ENCODE measurements at places on chromosomes 11 and 22.

- no peak for DNase-seq
Measured at GRCh38 chr11:19658344-19658743, 54.3 kb upstream of the NAV2 start.

- peak; percentile 84 for DNase-seq
Measured at GRCh38 chr11:65132988-65133700, 1.2 kb downstream of the SYVN1 start.

DNA sequence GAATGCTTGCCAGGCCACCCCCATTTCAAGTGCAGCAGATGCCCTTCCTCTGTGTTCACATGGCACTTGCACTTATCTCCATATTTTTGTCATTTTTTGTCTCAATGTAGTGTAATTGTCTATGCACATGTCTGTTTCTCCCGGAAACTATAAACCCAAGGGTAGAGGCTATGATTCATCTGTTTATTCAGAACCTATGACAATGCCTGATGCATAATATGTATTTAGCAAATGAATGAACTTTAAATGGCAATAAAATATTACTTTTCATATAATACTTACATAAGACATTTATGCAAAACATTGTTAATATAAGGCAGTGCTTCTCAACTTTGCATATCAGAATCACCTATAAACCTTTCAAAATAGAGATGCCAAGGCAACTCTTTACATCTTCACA lies 6.7 kb downstream of the PAK1 start:
- no peak for DNase-seq

DNA sequence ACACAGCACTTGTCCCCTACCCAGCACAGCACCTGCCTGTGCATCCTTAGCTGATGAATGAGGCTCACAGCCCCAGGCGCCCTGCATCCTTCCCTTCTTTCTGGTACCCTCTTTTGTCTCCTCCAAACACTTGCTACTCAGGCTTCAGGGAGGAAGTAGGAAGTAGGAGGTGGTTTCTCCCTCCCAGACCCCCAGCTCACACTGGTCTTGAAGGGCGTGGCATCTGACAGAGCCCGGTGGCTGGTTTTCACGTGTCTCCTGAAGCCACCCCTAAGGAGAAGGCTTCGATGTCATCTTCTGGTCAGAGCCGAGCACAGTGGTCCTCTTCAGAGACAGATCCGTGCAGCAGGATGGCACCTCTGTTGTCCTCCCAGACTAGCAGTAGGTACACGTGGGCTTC lies 109.8 kb downstream of the PTPRJ start:
- no peak for DNase-seq

GRCh38 chr11:93330446-93330984 lies at the start of gene DEUP1:
Gene DEUP1, plus strand, starts transcription at chr11:93330742. Its CDS starts 1,518 bp downstream, at chr11:93332260.
- DNase-seq: peak; percentile 39

DNA sequence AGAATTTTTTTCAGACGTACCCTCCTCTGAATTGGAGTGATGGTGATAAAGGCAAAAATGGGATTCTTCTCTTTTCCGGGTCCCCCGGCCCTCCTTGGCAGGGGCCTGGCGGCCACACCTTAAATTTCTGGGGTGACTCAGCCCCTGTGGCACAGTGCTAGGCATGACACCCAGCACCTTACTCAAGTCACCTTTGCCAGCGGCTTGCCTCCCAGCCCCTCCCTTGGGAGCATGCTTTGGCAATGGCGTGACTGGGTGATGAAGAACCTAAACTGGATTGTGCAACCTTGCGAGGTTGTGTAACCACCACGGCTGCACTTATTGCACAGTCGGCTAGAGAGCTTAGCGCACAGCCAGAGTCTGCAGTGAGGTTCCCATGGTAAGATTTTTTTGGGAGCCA lies 16.2 kb upstream of the LDLRAD3 start:
- DNase-seq: no peak

DNA sequence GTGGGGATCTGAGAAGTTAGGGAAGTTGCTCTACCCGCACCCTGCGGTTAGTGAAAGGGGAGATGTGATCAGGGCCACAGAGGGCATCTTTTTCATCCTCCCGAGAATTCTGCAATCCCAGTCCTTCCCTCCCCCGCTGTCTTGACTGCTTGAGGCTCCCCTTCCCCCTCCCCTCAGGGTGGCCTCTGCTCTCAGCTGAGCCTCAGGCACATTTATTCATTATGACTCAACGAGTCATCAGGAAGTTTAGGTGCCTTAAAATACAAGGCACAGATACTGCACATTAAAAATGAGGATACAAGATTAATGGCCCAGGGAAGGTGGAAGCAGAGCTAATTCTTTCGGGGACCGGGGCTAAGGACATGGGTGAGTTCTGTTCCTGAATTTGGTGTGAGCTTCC lies 104.0 kb downstream of the CACNA1I start:
- no peak for DNase-seq

- no peak for DNase-seq
Measured at GRCh38 chr11:106137061-106137460, 59.6 kb downstream of the AASDHPPT start.

DNA sequence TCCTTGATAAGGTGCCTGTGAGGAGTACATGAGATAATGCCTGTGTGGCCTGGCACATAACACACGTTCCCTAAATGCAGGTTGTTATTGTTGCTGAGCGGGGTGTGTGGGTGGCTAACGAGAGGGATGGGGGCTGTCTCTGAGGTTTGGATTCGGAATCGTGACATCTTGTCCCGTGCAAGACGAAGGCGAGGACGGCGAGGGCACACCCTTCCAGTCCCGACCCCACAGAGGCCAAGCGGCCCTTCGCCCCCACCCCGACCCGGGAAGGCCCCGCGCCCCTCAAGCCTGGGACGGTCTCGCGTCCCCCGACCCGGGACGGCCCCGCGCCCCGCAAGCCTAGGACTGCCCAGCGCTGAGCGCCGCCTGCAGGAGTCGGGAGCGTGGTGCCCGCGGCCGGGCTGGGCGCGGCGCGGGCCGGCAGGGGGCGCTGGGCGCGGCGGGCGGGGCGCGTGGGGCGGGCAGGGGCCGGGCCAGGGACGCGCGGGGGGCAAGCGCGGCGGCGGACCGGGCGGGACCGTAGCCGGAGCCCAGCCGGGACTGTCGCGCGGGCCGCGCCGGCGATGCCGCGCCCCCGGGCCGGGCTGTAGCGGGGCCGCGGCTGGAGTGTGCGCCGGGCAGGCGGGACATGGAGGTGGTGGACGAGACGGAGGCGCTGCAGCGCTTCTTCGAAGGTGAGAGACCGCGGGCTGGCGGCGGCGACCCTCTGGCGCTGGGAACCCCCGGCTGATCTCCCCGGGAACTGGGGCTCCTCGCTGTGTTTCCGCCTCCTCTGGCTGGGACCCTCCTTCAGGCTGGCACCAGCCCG lies at the start of gene MYRF:
Gene MYRF (plus strand): TSS at position 520 of the 808 bp plus-strand sequence. CDS start 109 bp downstream, at position 629.
- peak; percentile 67 for DNase-seq

DNA sequence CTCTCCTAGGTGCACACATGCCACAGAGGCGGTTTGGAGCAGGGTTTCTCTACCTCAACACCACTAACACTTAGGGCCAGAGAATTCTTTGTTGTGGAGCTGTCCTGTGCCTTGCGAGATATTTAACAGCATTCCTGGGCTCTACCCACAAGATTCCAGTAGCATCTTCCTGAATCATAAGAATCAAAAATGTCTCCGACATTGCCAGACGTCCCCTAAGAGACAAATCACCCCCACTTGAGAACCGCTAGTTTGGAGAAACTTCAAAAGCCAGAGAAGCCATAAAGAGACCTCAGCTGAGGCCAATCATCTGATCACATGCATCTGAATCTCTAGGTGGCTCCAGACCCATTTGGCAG lies 16.1 kb downstream of the MFNG start:
- no peak for DNase-seq

- DNase-seq: no peak
Measured at GRCh38 chr11:25766332-25767015, 565.5 kb upstream of the ANO3 start.

- DNase-seq: no peak
Measured at GRCh38 chr11:12086271-12087074, 23.9 kb upstream of the MICAL2 start.

DNA sequence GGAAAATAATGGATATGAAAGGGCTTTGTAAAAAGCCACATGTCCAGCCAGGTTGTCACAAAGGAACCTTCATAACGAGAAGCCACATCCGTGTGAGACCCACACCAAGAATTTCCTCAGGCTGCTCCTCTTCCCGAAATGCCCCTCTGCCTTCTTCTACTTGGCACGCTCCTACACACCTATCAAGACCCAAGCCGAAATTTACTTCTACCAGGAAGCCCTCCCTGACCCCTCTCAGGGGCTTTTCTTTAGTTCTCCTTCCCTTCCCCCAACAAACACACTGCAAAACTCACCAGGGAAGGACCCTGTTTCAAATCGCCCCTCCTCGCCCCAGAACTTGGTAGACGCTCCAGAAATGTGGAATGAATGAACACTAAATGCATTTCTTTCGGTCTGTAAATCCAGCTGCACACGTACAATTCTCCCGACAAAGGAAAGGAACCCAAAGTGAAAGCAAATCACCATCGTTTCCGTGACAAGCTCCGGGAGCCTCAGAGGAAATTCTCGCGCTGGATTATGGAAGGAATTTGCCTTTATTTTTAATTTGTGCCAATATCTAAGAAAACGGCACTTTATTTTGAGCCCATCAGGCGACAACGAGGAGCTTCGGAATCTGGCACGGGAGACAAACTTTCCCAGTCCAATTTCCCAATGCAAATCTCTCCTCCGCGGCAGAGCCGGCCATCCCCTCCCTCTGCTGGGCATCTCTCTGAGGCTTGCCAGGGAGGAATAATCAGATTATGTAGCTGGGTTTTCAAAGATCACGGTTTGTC lies 13.2 kb upstream of the SHISAL1 start:
- DNase-seq: no peak

DNA sequence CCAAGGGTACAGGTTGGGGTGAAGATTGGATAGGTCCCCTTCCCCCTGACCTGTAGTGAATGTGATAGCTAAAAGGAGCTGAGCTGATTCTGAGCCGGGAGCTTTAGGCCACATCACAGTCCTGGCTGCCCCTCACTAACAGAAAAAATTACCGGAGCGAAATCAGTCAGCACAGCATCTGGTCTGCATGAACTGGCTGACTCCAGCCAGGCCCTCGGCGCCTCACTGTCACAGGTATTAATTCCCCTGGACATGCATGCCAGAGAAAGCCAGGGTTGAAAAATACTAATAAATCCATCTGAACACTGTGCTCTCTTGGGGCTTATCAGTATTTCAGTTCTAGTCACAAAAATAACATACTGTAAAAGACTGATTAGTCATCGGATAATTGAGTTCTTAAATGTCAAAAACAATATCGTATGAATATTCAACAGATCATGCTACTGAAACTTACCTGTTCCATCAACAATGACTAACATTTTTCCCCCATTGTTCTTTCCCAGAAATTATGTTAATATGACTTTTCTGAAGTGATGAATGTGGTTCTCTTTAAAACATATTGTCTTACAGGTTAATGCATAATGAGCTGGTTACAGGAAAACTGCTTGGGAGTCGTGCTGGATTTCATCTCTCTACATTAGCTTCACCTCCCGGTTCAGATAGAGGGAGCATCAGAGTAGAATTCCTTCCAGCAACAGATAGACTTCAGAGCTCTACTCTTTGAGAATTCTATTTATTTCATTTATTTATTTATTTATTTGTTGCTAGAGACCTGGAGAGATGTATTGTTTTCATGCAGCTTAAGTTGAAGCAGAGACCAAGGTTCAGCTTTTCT lies 387.7 kb downstream of the NXPE2 start:
- DNase-seq: no peak

- DNase-seq: no peak
Measured at GRCh38 chr11:124533626-124534025, 9.8 kb downstream of the OR8B12 start.

Measured in stimulated activated CD4-positive, alpha-beta T cell treated with anti-CD3 and anti-CD28 coated beads, Interleukin-15, amount 100 ng/mL, for 24 hours (primary cell).